ENCODE measurements at places on chromosomes 4 and X. TPM values are rescaled to one million over a fixed set of nuclear protein-coding genes. Genes with fewer than 3 reads are reported as not detected.

DNA sequence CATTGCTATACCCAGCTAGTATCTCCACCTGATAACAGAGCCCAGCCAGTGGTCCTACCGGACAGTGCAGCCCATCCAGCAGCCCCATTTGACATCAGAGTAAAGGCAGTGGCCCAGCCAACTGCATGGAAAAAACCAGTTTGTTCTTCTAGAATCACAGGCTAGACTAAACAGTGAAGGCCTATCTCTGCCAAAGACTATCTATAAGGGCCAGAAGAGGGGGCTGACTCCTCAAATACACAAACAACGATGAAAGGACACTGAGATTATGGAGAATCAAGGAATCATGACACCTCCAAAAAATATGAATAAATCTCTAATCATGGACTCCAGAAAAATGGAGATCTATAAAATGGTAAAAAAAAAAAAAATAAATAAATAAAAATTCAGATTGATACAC is 546.4 kb upstream of the HTR2C start:
- H3K4me1 ChIP-seq = no peaks in the 10 kb centered on the region
- H3K4me3 ChIP-seq = no peak overlapping the region
- no peak for DNase-seq
- H3K27me3 ChIP-seq = no peaks in the 10 kb centered on the region
- no peak overlapping the region for H3K27ac ChIP-seq

GRCh38 chr4:88159229-88159725 is 838 bp upstream of the ABCG2 start:
- no peaks in the 10 kb centered on the region for H3K27me3 ChIP-seq
- H3K4me1 ChIP-seq = no peaks in the 10 kb centered on the region
- DNase-seq = no peak
- no peaks in the 10 kb centered on the region for H3K36me3 ChIP-seq

DNA sequence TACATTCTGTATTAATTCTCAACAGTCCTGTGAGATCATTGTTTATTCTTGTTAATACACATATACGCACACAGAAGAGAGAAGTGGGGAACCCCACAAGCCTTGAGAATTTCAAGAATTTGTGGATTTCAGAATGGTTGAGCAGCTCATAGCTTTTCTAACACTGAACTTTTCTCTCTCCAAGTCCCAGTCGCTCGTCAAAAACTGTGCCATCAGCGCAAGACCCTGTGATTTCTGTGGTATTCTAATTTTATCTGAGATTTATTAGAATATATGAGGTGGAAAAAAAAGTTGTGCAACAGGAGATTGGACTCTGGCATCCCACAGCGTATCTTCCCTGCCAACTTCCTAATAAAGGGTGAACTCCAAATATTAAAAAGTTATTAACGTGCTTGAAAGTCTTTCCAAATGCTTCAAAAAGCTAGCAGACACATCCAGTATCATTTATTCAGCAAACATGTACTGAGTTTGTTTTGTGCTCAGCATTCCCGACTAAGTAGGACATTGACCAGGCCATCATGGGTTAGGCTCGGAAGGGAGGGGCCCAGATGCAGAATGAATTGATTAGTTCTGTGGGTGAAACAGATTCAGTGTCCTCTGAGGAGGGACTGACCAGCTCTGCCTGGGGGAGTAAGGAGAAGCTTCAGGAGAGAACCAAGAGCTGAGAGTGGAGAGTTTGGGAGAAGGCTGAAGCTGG is 165.6 kb downstream of the CBR4 start:
- no peaks in the 10 kb centered on the region for H3K36me3 ChIP-seq
- H3K27ac ChIP-seq = no peak overlapping the region
- no peaks in the 10 kb centered on the region for H3K27me3 ChIP-seq
- peaks cover 3% of the 10 kb centered on the region for H3K4me1 ChIP-seq

DNA sequence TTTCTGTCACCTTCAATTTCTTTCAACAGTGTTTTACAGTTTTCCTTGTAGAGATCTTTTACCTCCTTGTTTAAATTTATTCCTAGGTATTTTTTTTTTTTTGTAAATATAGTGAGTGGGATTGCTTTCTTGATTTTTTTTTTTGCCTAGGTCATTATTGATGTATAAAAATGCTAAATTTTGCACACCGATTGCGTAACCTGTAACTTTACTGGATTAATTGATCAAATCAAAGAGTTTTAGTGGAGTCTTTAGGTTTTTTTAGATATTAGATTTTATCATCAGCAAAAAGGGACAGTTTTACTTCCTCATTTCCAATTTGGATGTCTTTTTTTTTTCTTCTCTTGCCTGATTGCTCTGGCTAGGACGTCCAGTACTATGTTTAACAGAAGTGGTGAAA is 40.9 kb downstream of the TEX13A start:
- no peaks in the 10 kb centered on the region for H3K4me1 ChIP-seq
- no peaks in the 10 kb centered on the region for H3K36me3 ChIP-seq
- H3K27ac ChIP-seq = no peak overlapping the region
- no peak for DNase-seq
- H3K4me3 ChIP-seq = no peak overlapping the region

DNA sequence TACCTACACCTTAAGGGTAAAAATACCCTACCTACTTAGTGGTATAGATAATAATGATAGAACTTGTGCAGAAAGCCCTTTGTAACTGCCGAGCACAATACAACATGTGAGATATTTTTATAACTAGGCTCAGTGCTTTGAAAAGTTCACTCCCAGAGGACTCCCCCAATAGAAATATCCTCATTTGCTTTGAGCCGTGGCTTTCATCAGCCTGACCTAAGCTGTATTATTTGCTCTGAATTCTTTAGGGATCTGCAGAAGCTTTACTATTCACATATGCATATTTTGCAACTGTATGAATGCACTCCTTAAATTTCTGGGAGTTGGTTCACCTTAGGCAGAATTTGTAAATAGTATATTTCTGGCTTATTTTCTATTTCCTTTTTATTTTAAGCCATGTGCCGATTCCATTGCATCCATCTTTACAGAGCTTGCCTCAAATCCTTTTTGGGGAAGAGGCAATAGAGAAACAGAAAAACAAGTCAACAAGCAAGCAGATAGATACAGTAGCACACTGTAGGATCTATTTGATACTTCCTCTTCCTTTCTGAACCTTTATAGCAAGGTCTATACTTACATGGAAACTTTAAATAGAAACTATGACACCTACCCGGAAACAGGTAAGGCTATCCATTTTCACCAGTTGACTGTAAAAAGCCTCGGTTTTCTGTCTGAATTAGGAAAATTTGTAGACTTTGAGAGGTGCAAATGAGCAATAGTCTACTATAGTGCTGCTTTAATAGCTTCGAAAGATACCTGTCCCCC is 242.5 kb upstream of the VCX3A start:
- H3K4me1 ChIP-seq = no peaks in the 10 kb centered on the region
- DNase-seq = no peak
- no peak overlapping the region for H3K4me3 ChIP-seq
- no peaks in the 10 kb centered on the region for H3K27me3 ChIP-seq
- H3K36me3 ChIP-seq = no peaks in the 10 kb centered on the region

DNA sequence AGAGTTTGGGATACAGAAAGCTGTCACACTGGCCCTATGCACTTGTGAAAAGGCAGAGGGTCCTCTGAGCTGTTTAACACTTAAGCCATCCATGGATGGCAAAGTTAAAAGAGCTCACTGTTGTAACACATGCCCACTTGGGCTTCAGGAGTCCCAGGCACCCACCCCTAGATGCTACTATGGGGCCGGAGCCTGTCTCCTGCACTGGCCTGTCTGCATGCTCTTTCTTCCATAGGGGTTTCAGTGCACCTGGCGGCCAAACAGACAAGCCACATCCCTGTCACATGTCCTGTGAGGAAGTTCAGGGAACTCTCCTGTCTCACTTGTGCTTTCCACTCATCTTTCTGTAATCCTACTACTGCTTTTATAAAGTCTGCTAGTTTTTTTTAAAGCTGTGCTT is 2586.0 kb downstream of the PCDH7 start:
- H3K4me1 ChIP-seq = no peaks in the 10 kb centered on the region
- H3K27me3 ChIP-seq = no peaks in the 10 kb centered on the region

- H3K27ac ChIP-seq = no peak overlapping the region
- H3K4me3 ChIP-seq = no peak overlapping the region
- no peaks in the 10 kb centered on the region for H3K4me1 ChIP-seq
- no peaks in the 10 kb centered on the region for H3K36me3 ChIP-seq
- H3K27me3 ChIP-seq = no peaks in the 10 kb centered on the region
These were observed 107.7 kb upstream of the BCOR start for GRCh38 chrX:40205471-40205870.

DNA sequence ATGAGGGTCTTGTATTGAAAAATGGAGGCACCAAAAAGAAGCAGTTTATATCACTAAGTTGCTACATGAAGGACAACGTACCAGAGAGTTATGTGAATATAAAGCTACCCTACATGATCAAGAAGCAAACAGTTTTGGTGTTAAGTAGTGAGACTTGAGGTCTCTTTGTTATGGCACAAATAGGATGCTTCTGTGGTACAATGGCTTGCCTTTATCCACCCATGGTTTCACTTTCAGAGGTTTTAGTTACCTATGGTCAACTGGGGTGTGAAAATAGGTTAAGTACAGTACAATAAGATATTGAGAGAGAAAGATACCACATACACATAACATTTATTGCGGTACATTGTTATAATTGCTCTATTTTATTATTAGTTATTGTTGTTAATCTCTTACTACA is 229.2 kb upstream of the SLIT2 start:
- no peaks in the 10 kb centered on the region for H3K4me1 ChIP-seq
- no peak for DNase-seq

DNA sequence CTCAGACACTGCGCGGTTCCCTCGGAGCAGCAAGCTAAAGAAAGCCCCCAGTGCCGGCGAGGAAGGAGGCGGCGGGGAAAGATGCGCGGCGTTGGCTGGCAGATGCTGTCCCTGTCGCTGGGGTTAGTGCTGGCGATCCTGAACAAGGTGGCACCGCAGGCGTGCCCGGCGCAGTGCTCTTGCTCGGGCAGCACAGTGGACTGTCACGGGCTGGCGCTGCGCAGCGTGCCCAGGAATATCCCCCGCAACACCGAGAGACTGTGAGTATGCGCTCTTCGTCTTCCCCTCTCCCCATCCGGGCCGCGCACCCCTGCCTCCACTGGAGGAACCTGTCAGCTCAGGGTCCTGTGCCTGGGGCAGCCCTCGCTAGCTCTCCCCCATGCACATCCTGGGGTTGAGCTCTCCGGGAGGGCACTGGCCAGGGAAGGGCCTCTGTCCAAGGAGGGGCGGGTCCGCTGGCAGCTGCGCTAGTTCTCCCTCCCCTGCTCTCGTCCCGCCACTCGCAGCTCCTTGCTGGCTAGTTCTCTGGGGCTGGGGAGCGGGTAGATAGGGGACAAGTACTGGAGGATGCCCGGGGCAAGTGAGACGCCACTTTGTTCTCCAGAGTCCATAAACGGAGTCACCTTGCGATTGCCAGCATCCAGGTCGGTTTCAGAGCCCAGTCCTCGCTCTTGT is 2.2 kb downstream of the SLIT2 start:
- H3K4me1 ChIP-seq = no peaks in the 10 kb centered on the region
- no peaks in the 10 kb centered on the region for H3K27me3 ChIP-seq
- no peak for DNase-seq
- no peak overlapping the region for H3K27ac ChIP-seq
- H3K36me3 ChIP-seq = no peaks in the 10 kb centered on the region

DNA sequence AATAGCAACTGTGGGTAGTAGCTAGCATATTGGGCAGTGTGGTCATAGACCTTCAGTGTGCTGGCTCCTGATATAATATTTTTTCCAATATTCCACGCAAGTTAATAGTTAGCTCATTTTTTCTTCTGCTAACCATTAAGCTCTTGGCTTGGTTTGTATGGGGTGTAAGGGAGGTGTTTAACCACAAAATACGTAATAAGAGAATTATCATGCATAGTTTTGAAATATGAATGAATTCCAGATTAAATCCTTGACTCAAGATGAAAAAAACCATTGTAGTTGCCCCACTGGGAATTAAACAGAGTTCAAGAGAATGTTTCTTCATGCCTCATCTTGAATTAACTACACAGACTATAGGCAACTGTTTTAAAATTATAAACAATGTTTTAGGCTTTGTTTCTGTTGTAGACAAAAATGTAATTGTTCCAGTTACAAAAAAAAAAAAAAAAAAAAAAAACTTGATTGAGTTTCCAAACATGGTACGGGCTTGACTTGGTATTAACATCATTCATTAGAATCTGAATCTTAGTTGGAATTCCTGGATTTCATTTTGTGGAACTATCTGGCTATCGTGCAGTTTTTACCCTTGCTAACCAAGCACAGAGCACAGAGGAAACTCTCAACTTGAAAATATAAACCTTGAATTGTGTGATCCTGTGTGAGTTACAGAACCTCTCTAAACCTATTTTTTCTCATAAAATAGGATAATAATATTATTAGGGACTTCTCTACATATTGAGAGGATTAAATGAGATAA is 28.4 kb downstream of the CXCL1 start:
- H3K27me3 ChIP-seq = no peaks in the 10 kb centered on the region
- H3K36me3 ChIP-seq = no peaks in the 10 kb centered on the region
- no peak overlapping the region for H3K4me3 ChIP-seq
- no peak for DNase-seq
- no peak overlapping the region for H3K27ac ChIP-seq
- H3K4me1 ChIP-seq = no peaks in the 10 kb centered on the region

DNA sequence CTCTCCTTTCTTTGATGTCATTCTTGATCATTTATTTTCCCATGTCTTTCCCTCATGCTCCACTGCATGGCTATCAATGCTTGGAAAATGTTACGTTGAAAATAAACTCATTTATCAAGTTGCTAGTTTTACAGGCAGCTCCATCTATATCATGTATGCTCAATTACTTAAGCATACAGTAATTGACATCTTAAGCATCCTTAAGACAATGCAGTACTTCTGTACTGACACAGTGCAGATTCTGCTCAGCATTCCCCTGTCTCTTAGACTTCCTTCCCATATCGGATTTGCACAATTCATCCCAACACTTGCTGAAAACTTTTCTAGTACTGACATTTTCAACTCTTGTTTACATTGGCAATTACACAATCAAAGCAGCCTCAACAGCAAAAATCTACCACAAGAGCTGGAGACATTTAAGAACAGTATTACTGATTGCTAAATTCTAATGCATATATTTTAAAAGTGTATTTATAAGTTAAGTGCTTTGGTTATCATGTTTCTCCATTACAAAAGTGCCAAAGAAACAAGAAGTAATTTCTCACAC is 165.6 kb downstream of the ATP10D start:
- DNase-seq = no peak
- no peak overlapping the region for H3K4me3 ChIP-seq
- no peaks in the 10 kb centered on the region for H3K4me1 ChIP-seq
- no peaks in the 10 kb centered on the region for H3K27me3 ChIP-seq

GRCh38 chr4:148443512-148444295 is 1.5 kb upstream of the NR3C2 start:
- peaks cover 15% of the 10 kb centered on the region for H3K27me3 ChIP-seq
- no peaks in the 10 kb centered on the region for H3K4me1 ChIP-seq
- DNase-seq = no peak
- H3K4me3 ChIP-seq = peak overlapping the region; percentile 67
- H3K36me3 ChIP-seq = no peaks in the 10 kb centered on the region

- no peak overlapping the region for H3K27ac ChIP-seq
- DNase-seq = no peak
- peaks cover 5% of the 10 kb centered on the region for H3K4me1 ChIP-seq
- H3K27me3 ChIP-seq = no peaks in the 10 kb centered on the region
These were observed 15.9 kb downstream of the TMEM187 start for GRCh38 chrX:153988493-153988892.

The FAM47A gene
- not detected for total RNA-seq

The MAGEB10 gene
- total RNA-seq = not detected

The PTPN13 gene
- 12.5 TPM for total RNA-seq

The TMEM131L gene
- total RNA-seq = 13.5 TPM

The POU3F4 gene
- total RNA-seq = not detected
